Activated naive CD4-positive, alpha-beta T cell treated with anti-CD3 and anti-CD28 coated beads for 36 hours (primary cell): ENCODE measurements at places on chromosomes 4 and X. TPM values are rescaled to one million over a fixed set of nuclear protein-coding genes. Genes with fewer than 3 reads are reported as not detected.

The PLA2G12A gene
- total RNA-seq: 22.8 TPM

The ANKRD50 gene
- total RNA-seq: 0.74 TPM

The NPNT gene
- total RNA-seq: not detected

The NWD2 gene
- total RNA-seq: not detected
